ENCODE measurements at places on chromosomes 3 and 15.

- no peak for DNase-seq
These were observed 39.3 kb downstream of the KLHL25 start for GRCh38 chr15:85755471-85755870.

DNA sequence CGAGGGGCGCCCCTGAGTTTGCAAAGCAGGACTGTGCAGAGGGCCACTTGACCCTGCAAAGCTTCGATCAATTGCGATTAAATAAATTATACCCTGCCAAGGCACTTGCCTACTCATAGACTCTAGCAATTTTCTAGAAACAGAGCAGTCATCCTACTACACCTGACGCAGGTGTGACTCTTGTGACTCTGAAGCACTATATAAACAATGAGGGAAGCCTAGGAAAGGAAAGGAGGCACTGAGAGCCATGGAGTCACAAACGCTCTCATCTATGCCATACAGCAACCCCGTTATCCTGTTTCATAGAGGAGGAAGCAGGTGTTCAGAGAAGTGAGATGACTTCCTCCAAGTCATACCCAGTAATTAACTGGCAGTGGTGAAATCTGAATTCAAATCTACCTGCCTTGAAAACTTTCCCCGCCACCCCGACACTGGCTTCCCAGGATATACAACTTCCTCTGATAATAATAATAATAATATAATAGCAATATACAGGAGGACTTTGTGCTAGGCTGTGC is 14.4 kb downstream of the ARHGEF3 start:
- no peak for DNase-seq

- DNase-seq: no peak
These were observed 26.4 kb upstream of the MYZAP start for GRCh38 chr15:57565311-57565710.

GRCh38 chr3:48371651-48372376 is at the start of gene FBXW12:
Gene FBXW12, plus strand, starts transcription at chr3:48372219. Its CDS starts 549 bp downstream, at chr3:48372768.
- DNase-seq: no peak

- DNase-seq: peak; percentile 81
These were observed 165.7 kb downstream of the GAP43 start for GRCh38 chr3:115788921-115789470.

DNA sequence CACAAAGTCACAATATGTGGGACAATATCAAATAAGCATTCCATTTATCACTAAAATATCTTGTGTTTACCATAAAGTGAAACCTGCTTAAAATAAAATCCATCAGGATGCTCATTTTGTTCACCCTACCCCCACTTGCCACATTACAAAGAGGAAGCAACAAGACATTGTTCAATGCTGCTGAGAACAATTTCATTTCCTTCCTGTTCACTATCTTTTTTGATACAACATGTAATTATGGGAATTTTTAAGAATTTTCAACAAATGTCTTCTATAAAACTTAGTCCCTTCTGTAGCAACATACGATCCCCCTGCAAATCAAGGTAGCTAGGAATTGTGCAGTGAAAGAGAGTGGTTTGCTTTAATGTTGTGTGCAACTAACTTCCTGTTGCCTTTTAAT is 34.9 kb upstream of the GPR160 start:
- DNase-seq: no peak

DNA sequence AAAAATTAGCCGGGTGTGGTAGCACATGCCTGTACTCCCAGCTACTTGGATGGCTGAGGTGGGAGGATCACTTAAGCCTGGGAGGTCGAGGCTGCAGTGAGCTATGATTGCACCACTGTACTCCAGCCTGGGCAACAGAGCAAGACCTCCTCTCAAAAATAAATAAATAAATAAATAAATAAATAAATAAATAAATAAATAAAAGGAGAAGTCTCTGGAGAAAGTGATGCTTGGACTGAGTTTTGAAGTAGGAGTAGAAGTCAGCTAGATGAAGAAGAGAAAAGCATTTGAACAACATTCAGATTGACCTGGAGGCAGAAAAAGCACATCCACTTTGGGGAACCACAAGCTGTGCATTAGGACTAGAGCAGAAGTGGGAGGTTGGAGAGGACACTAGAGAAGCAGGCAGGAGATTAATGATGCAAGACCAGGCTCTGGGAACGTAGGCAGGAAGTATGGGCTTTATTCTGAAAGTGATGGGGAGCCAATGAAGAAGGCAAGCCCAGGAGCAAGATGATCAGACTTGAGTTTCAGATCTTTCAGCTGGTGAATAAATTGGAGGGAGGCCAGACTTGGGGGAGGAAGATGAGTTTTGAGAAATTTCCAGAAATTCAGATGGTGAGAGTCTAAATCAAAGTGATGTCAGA is 48.7 kb downstream of the KLHL6 start:
- DNase-seq: no peak

- peak; percentile 86 for DNase-seq
These were observed 22.1 kb upstream of the PRR23E start for GRCh38 chr3:127170814-127171213.

GRCh38 chr15:55526559-55527036 is 18.6 kb upstream of the DNAAF4 start:
- peak; percentile 62 for DNase-seq

GRCh38 chr15:58479941-58480340 is 48.1 kb downstream of the LIPC start:
- DNase-seq: no peak

GRCh38 chr15:49094923-49095322 is 48.7 kb upstream of the SECISBP2L start:
- no peak for DNase-seq

- DNase-seq: peak; percentile 92
These were observed 12.7 kb downstream of the ATP10A start for GRCh38 chr15:25850154-25851111.

DNA sequence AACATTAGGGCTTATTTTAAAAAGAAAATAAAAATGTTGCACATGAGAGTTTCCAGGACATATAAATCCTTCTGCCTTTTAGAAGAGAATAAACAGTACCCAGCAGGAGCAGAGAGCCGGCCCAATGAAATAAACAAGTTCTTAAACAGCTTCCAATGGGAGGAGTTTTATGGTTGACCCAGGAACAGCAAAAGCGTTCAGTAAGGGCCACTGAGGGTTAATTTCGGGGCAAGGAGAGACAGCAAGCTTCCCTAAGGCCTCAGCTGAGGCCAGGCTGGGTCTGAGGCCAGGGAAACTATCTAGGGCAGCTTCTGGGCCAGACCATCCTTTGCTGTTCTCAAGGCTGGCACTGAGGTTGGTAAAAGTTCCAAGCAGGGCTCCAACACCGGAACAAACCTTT is 3.4 kb downstream of the PDZRN3 start:
- no peak for DNase-seq

- peak; percentile 70 for DNase-seq
These were observed 25.0 kb downstream of the IRAK2 start for GRCh38 chr3:10189557-10190354.

DNA sequence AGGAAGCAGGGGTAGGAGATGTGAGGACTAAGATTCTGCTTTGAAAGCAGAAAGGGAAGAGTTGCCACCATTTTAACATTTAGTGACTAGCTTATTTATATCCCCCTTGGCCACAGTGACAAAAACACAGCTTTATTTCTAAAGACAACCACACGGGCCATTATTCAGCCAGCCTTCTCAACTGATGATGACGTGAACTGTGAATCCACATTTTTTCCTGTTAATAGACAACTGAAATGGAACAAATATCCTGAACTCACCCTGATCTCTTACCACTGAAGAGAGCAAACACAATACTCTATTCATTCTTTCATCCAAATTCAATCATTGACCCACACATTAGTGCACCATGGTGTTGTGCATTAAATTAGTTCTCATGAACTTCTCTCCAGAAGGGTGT is 145.1 kb downstream of the TNIK start:
- DNase-seq: no peak

GRCh38 chr3:43148033-43148432 is 42.2 kb upstream of the POMGNT2 start:
- DNase-seq: no peak

GRCh38 chr15:28955160-28955992 is 69.6 kb downstream of the APBA2 start:
- DNase-seq: no peak

GRCh38 chr3:129014148-129014547 is 13.0 kb downstream of the EFCC1 start:
- no peak for DNase-seq

DNA sequence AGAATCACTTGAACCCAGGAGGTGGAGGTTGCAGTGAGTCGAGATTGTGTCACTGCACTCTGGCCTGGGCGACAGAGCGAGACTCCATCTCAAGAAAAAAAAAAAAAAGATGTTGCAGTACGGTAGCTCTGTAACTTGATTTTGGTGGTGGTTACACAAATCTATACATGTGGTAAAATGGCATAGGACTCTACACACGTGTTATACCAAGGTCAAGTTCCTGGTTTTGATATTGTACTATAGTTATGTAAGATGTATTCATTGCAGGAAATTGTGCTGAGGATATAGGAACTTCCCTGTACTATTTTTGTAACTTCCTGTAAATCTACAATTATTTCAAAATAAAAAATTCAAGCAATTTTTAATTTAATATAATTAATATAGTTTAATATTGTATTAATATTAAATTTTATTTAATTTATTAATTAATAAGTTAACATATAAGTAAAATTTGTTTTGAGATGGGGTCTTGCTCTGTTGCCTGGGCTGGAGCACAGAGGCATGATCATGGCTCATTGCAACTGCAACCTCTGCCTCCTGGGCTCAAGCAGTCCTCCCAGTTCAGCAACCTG is 9.9 kb downstream of the MYD88 start:
- DNase-seq: no peak

DNA sequence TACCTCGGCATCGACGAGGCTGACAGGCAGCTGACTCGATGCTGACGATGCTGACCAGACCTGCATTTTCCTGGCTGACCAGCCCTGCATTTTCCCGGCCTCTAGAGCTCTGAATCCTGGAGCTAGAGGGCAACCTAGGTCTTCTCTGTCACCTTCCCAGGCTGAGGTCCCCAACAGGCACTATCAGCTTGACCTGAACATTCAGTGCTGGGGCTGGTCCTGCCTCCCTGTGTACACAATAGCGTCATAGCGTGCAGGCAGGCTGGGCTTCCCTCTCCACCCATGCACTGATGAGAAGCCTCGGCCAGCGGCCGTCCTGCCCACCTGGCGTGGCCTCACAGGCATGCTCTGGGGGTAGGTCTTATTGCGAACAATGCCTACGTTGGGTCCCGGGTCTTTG is 62.3 kb upstream of the SNRPA1 start:
- no peak for DNase-seq

DNA sequence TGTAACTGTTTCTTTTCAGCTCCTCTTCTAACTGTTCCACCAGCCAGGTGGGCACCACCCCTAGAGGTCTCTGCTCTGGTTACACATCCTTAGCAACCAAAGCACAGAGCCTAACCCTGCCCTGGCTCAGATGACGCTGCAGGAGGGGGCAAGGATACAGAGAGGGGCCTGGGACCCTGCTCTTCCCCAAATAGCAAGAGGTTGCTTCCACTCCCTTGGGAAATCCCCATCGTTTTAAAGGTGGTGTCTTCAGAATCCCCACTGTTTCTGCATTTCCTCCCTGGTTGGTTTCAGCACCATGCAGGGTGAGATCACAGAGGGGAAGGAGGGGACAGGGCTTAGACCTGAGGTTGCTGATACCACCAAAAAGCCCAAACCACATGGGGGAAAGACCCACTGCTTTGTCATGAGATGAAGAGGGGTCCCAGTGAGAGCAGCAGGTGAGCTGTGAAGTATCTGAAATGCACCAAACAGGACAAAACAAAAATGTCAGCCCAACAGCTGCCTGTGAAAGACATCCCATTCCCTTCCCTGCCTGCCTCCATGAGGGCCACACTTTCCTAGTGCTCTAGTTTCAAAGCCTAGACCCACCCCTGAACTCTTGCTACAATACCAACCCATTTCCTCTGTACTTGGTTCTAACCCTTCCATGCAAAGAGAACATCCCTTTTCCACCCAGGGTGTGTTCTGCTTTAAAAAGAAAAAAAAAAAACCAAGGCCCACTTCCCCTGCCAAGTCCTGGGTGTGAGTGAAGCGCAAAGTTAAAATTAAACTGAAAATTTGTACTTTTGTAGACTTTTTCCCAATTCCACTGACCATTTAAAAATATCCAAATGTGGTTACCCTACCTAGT is 29.0 kb downstream of the ANP32A start:
- no peak for DNase-seq

DNA sequence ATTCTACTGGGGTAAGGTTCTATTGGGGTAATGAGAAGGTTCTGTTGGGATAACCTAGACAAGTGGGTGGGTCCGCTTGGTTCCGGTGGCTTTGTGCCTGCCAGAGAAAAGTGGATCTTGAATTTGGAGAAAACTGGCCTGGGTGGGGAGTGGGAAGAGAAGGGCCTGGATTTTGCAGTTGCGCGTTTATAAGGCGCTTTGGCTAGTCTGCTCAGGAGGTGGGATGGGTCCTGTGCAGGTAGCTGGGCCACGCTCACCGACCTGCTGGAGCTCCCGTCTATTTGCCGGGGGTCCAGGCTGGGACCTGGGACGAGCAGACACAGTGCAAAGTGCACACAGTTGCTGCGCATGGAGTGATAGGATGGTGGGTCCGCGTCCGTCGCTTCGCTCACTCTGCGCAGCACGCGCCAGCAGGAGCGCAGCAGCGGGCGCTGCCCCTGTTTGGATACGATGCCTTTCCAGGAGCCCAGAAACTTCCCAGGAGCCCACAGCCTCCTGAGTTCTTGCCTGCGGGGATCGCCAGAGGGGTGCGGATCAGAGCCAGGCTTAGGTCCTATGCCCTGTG is 1.3 kb upstream of the AP3B2 start:
- DNase-seq: no peak

DNA sequence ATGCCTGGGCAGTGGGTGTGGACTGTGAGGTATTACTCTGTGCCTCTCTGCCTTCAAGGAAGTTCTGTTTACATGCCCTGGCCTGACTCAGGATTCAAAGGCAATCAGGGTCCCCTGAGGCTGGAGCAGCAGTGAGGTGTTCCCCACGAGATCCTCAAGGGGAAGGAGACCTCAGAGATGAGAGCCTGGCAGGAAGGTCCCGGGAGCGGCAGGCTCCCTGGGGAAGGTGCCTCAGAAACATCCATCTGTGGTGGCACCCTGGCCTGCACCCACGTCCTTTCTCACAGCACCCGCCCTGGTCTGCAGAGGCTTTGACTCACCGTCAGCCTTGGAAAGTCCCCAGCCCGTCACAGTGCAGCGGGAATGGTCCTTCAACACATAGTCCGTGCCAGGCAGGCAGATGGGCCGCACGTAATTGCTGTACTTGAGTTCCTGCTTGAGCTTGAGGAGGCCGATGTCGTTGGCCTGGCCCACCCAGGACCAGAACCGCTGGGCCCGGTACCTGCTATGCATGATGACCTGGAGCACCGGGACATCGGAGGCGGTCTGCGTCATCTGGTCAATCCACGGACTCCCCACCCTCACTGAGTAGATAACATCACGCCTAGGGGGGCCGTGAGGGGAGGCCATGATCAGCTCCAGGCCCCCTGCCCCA is 3.6 kb downstream of the PRSS50 start:
- DNase-seq: no peak

- no peak for DNase-seq
These were observed 6.3 kb downstream of the PLCD1 start for GRCh38 chr3:38022896-38023709.

GRCh38 chr3:154783061-154783460 is 297.1 kb upstream of the MME start:
- DNase-seq: no peak

GRCh38 chr15:76270876-76271275 is 40.4 kb downstream of the ETFA start:
- no peak for DNase-seq
